ENCODE measurements at places on chromosomes 11 and 22.
A peak's percentile ranks its signal among the peaks of the same experiment; 100 is the strongest.

DNA sequence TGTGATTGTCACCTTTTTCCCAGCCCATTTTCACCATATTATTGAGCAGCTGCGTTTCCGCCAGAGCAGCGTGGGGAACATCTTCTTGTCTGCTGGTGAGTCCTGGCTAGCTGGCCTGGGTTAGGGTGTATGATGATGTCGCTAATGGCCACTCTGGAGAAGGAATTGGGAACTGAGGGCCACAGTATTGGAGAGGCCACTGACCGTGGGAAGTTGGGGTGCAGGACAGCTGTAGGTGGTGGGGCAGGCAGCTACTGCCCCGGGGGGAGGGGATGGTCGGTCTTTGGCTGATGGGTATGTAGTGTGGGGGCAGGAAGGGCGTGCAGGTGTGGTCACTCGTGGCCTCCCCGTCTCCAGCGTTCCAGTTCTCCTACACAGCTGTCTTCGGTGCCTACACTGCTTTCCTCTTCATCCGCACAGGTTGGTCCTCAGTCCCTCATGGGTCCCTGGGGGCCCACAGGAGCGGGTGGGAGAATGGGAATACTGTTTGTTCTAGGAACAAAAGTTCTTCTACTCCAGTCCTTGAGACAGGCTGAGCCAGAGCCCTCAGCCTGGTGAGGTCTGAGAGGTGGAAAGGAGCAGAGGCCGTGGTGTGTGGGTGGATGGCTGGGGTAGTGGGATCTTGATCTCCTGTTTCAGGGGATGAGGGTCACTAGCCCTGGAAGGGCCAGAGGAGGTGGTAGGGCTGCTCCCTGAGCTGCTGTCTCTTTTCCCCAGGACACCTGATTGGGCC is 2.1 kb downstream of the RCE1 start:
- DNase-seq: no peak

GRCh38 chr11:15841931-15842740 is 514.2 kb downstream of the SOX6 start:
- no peak for DNase-seq

DNA sequence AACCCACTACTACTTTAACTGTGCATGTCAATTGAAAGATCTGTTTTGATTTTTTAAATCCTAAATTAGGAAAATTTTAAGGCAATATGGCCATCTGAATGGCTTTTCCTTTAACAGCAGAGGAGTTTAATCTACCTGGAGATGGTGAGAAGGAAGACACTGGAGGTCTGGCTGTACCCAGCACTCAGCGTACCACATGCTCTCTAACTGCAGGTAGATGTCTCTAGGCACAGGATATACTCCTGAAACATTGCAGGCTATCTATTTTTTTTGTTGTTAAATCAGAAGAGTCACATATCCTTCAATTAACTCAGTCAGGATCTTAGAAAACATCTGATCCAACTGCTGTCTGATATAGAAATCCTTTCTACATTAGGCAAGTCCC is 17.3 kb upstream of the CASTOR1 start:
- DNase-seq: no peak

- DNase-seq: no peak
These were observed 218.1 kb upstream of the SORL1-AS1 start for GRCh38 chr11:121670805-121671282.

- DNase-seq: no peak
These were observed 32.7 kb upstream of the SHANK2 start for GRCh38 chr11:71285111-71285510.

GRCh38 chr11:24457985-24458384 is 38.9 kb upstream of the LUZP2 start:
- no peak for DNase-seq

DNA sequence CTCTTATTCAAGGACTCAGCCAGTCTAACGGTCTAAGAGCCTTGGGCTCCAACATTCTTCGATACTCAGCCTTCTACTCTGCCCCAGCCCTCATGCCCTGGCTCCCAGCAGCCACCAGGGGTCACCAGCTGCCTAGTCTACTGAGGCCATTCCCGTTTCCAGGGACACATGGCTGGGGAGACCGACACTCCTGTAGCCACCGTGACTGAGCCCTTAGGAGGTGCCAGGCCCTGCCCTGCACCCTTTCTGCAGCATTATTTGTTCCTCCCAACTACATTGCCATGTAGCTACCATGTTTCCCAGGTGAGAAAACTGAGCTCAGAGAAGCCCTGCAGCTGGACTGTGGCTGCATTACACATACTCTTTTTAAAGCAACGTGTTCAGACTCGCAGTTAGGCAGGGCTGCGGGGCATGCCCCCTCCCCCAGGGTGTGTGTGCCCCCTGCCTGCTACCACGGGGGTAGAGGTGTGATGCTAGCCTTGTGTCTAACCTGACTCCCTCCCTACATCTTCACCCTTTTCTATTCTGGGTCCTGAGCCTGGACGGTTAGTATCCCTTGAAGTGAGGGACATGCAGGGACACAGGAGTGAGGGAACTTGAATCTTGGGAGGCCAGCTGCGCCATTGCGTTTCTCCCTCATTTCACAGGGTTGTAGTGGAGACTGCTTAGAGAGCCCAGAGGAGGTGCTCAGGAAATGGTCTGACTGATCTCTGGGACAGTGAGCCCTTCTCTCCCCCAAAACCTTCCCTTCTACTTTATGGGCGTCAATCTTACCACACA is 17.5 kb downstream of the ATG16L2 start:
- no peak for DNase-seq

- DNase-seq: no peak
These were observed 46.6 kb upstream of the TCF20 start for GRCh38 chr22:42317008-42317407.

- no peak for DNase-seq
These were observed 6.7 kb upstream of the OOSP4A start for GRCh38 chr11:59957094-59957493.

DNA sequence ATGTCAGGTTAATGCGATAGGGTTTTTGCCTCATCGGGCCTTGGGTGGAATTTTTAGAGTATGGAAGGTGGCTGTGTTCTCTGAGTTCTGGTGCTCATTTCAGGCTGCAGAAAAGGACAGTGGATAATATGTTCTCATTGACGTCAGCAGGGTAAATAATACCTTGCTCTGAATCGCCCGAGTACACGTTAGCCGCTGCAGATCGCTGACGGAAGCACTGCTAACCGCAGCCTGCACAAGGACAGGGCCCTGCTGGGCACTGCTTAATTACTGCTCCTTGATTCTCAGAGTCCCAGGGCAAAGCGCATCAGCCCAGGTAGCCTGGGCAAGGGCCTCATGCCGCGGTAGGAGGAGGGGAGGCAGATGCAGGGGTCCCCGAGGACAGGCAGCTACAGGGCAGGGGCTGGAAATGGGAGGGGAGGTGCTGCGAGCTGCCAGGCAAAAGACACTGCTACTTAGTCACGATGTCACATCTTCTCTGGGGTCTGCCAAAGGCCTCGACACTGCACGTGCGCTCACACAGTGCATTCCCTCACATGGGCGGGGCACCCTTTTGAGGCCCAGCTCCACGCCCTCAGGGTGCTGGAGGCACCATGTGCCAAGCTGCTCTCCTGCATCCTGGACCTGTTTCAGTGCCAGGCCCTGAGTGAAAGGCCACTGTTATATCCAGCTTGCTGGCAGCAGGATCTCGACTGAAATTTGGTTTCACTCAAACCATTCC is 35.2 kb downstream of the PPP2R1B start:
- DNase-seq: no peak

DNA sequence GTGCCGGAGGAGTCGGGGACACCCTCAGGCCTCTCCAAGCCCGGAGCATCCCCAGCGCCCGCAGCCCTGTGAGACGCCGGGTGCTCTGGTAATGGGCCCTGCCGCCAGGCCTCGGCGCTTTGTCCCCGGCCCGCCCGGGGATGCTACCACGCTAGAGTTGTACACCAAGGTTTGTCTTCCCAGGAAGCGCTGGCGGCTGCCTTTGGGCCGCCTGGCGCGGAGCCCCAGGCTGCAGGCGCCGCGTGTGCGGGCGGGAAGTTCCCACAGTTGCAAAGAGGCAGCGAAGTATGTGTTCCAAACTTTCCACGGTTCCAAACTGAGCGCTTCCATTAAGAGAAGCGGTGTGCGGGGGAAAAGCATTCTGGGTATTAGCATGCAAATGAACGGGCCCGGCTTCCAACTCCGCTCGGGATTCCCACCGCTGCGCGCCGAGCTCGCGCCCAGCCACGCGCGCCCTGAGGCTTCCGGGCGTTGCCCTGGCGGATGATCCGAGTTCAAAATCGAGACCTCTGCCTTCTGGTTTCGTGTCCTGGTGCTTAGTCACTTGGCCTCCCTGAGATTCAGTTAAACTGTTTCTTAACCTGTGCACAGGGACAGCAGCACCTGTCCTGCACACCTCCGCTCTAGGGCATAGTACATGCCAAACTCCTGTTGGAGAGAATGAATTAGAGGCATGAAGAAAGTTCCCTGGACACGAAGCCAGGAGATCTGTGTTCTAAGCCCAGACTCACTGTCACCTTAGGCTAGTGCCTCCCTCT is 1.3 kb upstream of the PATZ1 start:
- peak; percentile 37 for DNase-seq

GRCh38 chr11:68049509-68050370 is 10.9 kb downstream of the TCIRG1 start:
- no peak for DNase-seq

DNA sequence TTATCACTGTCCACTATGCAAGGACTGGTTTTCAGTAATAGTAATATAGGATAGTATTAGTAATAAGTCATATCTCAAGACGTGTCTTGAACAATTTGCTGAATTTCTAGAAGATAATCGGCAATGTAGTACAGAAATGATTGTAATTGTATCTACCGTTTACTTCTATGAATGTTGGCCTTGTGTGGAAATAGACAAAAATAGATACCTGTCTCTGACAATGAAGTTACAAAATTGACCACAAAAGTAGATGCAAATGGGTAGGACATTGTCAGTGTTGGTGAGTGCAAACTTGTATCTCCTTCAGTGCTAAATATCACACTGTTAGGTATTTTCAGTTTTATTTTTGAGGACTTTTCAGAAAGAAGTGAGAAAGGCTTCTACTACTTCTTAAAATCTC is 43.1 kb downstream of the SVIP start:
- DNase-seq: no peak

DNA sequence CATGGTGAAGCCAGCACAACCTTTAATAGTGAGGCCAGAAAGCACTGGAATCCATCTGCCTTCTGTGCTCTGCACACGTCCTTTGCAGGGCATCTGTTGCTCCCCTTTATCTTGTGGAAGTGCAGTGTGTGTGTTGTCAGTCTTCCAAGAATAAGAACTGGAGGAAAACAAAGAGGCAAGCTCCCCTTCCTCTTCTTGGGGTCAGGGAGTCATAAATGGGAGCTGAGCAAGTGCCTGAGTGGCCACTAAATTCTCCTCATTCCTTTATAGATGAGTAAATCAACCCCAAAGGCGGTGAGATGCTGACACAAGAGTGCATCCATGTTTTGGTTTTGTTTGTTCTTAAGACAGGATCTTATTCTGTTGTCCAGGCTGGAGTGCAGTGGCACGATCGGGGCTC is 38.3 kb downstream of the WT1 start:
- no peak for DNase-seq

Measured in stimulated activated CD8-positive, alpha-beta memory T cell treated with anti-CD3 and anti-CD28 coated beads, Interleukin-15, amount 100 ng/mL, for 24 hours (primary cell).